ENCODE measurements at places on chromosomes 5 and 9.

GRCh38 chr5:17257705-17258273 lies 40.4 kb downstream of the BASP1 start:
- DNase-seq: no peak

DNA sequence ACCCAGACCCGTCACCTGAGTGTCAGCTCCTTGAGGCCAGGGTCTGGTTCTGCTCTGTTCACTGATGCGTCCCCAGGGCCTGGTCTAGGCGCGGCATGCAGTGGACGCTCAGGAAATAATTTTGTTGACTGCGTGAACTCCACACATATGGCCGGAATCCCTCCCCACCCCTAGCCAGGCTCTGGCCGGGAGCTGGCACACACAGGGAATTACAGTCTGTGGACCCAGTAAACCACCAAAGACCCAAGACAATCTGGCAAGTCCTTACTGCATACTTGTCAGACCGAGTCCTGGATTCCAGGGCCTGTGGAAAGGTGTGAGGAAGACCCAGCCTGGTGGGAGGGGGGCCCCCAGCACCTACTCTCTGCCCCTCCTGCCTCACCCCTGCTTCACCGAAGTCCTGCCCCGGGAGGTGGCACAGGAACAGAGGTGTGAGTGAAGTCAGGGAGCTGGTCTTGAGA lies 113.0 kb upstream of the IER5L start:
- no peak for DNase-seq

DNA sequence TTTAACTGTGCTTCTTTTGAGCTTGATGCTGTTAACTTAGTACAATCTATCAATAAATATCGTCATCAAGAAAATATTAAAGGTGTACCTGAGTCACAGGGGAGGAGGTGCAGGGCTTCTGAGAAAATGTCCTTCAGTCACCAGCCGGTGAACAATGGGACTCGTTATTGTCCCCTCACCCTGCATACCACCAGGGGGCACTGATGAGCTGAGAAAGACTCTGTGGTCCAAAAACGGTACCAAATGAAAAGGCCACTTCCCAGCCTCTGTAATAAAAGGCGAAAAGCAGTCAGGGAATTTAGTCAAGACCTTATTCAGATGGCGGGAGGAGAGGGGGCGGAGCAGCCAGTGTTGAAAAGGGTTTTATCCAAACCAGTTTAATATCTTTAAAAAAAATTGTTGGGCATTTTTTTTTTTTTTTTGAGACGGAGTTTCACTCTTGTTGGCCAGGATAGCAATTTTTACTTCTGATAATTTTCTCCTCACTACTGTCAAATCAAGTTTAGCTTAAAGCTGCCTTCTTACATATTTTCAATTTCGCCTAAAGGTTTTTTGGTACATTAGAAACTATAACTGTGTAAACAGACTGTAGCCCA lies 271.9 kb upstream of the ADAMTS16 start:
- DNase-seq: peak; percentile 12

DNA sequence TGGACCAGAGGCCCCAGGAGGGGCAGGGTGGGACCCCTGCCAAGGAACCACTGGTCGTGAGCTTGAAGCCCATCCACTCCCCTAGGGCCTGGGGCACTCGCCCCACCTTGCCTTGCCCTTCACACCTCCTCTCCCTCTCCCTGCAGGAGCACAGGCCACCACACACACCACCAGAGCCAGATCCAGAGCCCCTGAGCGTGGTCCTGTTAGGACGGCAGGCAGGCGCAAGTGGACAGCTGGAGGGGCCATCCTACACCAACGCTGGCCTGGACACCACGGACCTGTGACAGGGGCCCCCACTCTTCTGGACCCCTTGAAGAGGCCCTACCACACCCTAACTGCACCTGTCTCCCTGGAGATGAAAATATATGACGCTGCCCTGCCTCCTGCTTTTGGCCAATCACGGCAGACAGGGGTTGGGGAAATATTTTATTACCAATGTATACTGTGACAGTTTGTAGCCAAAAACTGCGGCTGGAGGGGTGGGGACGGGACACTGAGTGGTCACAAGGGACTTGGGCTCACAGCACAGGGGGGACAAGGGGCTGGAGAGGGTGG lies 14.5 kb downstream of the GPRIN1 start:
- no peak for DNase-seq

- no peak for DNase-seq
Observed at GRCh38 chr5:167348251-167348926, 943.1 kb upstream of the WWC1 start.

DNA sequence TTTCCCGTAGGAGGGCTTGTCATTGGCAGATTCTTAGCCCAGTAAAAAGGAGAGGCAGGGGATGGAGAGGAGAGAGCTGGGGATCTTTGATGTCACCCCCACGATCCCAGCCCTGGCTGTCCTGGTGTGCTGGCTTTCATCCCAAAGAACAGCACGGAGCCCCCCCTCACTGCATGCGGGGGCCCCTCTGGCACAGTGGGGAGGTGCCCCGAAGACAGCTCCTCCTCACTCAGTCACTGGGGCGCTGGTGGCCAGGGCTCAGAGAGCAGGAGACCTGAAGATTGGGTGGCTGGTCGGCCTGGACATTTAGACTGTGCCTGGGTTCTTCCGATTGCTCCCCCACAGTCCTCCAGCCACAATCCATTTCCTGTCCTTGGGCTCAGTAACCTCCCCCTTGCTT lies 207.5 kb downstream of the MELK start:
- no peak for DNase-seq

DNA sequence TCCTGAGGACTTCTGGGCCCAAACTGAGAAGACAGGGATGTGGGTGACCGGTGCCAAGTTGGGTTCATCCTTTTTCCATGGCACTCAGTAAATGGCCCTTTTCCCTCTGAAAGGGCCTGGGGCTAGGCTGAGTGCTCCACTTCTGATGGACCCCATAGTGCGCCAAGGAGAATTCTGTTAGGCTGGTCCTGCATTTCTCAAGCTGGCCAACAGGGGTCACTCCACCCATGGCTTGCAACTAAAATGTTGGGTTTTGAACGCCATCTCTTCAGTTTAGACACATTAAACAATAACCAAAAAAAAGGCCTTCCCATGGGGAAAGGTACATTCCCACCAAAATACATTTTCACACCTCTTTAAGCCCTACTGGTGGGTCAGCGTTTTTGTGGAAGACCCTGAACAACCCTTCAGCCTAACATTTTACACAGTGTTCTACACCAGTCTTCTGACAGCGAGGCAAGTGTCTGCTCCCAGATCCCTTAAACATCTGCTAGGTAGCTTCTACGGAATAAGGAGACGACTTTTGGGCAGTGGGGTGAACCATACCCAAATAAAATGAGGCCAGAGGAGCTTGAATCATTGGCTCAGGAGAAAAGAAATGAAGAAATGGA lies 27.3 kb downstream of the CNTFR start:
- DNase-seq: peak; percentile 43

- DNase-seq: no peak
Observed at GRCh38 chr5:39624268-39624886, 199.6 kb upstream of the DAB2 start.

DNA sequence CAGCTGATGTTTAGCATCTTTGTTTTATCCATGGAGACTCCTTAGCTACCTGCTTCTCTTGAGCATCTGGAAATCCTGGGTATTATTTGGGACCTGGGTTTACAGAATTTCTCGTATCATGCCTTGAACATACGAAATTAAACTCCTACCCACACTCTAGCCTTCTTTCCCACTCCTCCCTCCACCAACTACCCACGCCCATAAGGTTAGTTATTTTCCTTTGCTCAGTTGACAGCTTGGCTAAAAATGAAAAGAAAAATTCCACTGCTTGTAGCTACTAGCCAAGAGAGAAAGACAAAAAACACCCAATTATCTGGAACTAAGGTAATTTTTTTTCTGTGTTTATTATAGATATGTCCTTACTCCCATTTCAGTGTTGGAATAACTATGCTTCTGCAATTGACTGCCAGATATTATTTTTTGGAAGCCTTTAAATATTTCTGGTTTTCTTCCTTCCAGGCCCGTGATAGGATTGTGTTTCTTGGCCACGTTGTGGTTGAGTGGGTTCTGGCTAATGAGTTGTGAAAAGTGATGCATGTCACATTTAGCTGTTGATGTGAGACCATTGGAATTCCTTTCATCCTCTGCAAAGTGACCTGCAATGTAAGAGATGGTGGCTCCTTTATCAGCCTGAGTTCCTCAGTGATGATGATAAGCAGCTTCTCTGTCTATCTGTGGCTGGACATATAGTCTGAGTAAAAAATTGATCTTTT lies 308.1 kb downstream of the LRRC70 start:
- no peak for DNase-seq

GRCh38 chr9:34690983-34691935 lies at the start of gene CCL19:
TSS of gene CCL19 (minus strand) at chr9:34691276. CDS start at chr9:34691139, 137 bp downstream.
- DNase-seq: no peak

GRCh38 chr9:21993007-21993406 lies 1.2 kb downstream of the CDKN2A start:
- DNase-seq: no peak

GRCh38 chr9:131594906-131595665 lies 49.8 kb downstream of the PRRT1B start:
- DNase-seq: no peak

DNA sequence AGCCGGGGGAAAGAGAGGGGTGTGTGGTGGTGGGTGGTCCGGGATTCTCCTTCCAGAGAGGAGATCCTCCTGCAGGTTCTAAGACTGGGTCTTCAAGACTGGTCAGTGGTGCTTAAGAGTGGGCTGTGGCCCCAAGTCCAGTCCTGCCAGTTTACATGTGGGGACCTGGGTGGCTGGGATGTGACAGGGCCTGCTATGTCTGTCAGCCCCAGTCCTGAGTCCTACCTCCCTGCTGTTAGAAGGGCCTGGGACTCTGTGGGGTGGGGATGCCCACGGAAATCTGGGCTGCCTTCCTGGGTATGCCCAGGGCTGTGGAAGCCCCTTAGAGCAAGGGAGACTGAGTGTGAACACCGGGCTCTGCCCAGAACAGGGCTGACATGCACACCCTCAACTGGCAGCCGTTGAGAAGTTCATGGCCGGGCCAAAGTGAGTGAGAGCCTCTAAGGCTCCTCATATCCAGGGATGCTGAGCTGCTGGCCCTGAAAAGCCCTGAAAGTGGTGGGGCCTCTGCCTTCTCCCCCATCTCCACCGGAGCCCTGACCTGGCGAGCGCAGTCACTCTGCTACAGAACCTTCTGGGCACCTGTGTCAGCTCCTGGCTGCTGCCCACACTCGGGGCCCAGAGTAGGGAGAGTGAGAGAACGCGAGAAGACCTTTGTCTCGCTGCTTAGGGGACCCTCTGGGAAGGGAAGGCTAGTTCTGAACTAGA lies 1.7 kb downstream of the PHF2 start:
- no peak for DNase-seq

- DNase-seq: no peak
Observed at GRCh38 chr5:140567871-140568270, 3.2 kb downstream of the SLC35A4 start.
